ENCODE measurements at places on chromosomes 1 and 21.
A peak's percentile ranks its signal among the peaks of the same experiment; 100 is the strongest.

GRCh38 chr1:107196973-107197562 is 56.2 kb downstream of the NTNG1 start:
- DNase-seq: no peak

GRCh38 chr1:27752360-27752759 is 20.7 kb upstream of the STX12 start:
- no peak for DNase-seq

- peak; percentile 25 for DNase-seq
Observed at GRCh38 chr1:25699500-25700143, 83.0 kb downstream of the MAN1C1 start.

- no peak for DNase-seq
Observed at GRCh38 chr21:46472246-46472645, 13.6 kb downstream of the DIP2A start.

- DNase-seq: no peak
Observed at GRCh38 chr1:114585231-114585630, 3.8 kb upstream of the BCAS2 start.

GRCh38 chr1:44696789-44697345 is 22.4 kb downstream of the ARMH1 start:
- no peak for DNase-seq

Measured in muscle of back (tissue), 13 donors.